Activated T-helper 1 cell treated with anti-CD3 and anti-CD28 coated beads, Interleukin-2, amount 50 U/mL, for 16 hours (primary cell): ENCODE measurements at places on chromosomes 6 and 20.

DNA sequence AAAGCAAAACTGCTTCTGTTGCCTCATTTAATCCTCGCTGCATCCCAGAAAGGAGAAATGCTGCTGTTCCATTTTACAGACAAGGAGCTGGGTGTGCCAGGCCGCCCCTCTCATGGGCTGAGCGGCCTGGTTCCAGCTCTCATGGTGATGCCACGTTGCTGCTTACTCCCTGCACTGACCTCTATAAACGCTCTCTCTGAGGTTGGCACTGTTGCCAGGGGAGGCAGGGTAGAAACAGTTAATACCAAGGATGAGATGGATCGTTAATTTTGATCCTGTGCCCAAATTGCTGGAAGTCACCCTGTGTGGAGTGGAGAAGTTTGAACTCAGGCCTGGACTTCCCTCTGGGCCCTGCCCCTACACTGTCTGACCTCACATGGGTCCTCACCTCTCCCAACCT, 25.6 kb downstream of the SIRPA start:
- no peak for DNase-seq

DNA sequence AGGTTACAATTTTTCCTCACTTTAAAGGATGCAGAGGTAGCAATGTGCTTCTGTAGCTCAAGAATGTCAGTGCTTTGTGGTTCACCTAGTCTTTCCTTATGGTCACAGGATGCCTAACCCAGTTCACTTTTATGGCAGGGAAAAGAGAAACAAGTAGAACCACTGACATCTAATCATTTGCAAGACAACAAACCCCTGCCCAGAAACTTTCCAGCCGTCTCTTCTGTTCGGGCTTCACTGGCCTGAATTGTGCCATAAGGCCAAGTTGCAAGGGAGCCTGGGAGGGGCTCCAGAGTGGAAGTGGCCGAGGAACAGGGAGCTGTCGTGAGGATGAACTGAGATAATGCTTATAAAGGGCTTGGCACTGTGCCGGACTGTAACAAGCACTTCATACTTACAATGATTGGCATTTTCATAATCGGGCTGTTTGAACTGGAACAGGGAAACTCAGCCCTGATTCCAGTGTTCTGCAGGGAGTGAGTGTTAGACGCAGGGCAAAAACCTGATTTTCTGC, 212.6 kb downstream of the BCAS1 start:
- DNase-seq = no peak

DNA sequence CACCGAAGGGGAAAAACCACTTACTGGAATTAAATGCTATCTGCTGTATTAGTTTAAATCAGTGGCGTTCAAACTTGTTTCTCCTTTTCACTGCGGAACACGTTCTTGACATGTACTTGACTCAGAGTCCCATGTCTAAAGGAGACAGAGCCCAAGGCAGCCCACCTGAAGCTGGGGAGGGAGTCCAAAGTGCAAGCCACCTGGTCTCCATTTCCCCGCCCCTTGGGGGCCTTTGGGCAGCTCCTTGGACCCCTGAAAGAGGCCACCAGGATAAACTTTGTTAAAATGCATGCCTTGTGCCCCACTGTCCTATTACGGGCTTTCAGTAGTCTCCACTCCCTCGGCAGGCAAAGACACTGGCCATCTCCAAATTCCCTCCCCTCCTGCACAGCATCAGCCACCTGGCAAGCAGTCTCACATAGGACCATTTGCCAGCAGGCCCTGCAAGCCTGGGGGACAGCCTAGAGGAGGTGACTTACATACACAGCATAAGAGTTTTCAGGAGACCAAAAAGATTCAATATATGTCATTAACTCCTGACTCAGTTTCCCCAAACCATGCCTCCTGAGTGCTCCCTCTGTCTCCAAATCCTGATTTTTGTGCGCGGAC, 6.7 kb downstream of the PCK1 start:
- no peak for DNase-seq

DNA sequence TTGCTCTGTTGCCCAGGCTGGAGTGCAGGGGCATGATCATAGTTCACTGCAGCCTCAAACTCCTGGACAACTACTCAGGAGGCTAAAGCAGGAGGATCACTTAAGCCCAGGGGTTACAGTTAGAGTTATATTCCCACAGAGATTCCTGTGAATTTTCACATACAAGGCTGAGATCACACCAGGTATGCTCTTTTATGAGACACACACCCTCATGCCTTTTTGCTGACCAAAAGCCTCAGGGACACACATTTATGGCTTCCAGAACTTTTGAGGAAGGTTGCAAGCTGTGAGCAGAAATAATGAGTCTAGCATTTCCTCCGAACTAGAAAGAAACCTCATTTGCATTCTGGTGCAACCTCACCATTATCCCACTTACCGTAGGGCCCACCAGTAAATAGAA, 370.5 kb upstream of the ARID1B start:
- DNase-seq = no peak

GRCh38 chr6:160327981-160328380, 20.2 kb upstream of the SLC22A3 start:
- no peak for DNase-seq

GRCh38 chr20:37406010-37406998, 60.4 kb downstream of the SRC start:
- DNase-seq = no peak

DNA sequence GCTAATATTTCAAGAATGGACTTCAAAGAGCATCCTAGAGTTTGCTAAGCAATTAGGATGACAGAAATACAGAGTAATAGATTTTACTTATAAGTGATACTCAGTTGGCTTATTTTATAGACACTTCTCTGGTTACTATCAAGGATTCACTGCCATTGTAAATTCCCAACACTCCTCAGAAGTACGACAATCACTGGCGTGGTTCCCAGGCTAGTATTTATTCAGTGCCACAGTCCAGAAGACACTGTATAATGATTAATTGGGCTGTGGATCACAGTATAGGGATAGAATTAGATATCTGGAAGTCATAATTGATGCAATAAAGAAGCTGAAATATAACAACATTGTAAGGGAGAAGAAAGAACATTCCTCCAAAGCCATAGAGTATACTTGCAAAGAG, 15.7 kb downstream of the MANEA start:
- no peak for DNase-seq

- DNase-seq = no peak
Observed at GRCh38 chr6:104522533-104522932, 337.2 kb downstream of the HACE1 start.

DNA sequence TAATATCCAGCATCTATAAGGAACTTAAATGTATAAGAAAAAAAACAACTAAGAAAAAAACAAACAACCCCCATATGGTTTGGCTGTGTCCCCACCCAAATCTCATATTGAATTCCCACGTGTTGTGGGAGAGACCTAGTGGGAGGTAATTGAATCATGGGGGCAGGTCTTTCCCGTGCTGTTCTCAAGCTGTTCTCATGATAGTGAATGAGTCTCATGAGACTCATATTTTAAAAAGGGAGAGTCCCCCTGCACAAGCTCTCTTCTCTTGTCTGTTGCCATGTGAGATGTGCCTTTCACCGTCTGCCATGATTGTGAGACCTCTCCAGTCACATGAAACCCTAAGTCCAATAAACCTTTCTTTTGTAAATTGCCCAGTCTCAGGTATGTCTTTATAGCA, 105.7 kb upstream of the GJE1 start:
- no peak for DNase-seq

DNA sequence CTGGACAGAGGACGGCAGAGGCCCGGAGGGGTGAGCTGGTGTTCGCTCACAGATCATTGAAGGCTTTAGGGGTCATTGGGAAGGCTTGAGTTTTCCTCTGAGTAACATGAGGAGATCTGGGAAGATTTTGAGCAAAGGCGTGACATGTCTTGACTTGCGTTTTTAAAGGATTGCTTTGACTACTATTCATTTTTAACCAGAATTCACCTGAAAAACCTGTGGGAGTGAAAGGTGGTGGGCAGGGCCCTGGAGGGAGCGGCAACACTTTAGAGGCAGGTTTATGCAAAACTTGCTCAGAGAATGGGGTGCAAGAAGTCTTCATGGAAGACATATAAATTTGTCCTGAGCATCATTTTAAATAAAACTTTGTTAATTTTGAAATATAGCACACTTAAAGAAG, 72.2 kb upstream of the EEF1E1 start:
- DNase-seq = no peak

GRCh38 chr6:106106276-106107042, 20.3 kb downstream of the PRDM1 start:
- DNase-seq = no peak

DNA sequence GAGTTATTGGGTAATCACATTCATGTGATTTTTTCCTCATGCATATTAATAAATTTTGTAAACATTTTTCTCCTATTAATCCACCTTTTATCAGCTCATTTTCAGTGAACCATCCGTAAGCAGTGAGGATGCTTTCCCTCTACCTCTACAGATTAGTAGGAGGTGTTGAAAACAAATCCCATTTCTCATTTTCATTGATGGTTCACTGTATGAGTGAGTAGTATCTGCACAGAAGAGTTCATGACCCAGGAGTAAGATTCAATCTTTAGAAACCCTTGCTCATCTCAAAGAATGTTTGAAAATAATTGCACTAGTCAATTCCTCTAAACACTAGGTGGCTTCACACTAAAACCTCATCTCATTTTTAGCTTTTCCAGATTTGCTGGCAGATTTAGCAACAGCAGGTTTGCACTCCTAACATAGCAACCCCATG, 440.0 kb downstream of the HAO1 start:
- DNase-seq = no peak

DNA sequence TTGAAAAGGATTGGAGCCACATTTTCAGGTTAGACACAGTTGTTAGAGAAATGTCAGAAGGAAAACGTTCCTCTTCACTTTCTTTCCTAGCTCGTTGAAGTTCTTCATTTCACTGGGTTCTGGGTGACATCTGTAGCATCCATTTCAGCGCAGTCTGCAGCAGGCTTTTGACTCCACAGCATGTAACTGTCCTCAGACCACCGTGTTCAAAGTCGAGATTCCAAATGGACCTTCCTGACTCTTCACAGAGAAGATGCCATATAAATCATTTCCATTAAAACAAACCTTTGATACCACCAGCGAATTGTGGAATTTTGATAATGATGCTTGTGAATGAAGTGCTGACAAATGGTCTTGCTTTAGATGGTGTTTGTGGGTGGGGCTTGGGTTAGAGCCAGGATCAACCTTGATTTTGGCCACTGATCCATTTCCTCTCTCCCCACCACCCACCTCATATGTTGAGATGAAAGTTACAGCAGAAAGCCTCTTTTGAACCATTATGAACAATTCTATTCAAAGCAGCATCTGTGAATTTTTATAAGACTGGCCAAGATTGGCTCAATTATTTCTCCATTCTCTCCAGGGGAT, 185.3 kb upstream of the PREP start:
- no peak for DNase-seq

DNA sequence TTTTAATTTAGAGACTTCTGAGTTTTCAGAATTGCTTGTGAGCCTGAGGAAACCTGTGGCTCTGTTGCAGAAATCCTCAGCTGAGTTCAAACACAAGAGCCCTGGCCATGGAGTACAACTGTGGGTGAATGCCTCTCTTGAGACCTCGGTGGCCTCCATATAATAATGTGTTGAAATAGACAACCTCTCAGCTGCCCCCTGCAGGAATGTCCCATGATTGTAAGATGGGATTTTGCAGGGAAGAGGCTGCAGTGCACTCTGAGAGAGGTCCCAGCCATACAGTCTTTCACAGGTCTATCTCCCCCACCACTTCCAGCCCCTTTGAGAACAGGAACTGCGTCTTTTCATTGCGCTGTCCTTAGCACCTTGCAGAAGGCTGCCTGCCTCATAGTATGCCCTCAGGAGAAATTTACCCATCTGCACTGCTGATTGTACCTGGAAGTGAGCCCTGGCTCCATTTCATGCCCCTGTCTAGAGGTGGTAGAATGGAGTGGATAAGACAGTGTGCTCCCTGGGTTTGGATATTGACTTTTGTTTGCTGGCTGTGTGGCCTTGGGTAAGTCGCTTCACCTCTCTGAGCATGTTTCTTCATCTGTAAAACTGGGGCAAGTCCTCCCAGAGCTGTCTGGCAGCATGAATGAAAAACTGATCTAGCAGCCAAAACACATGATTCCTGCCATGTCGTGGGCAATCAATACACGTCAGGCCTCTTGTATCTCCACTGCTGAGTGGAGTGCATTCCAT, 16.8 kb upstream of the CDH22 start:
- no peak for DNase-seq

DNA sequence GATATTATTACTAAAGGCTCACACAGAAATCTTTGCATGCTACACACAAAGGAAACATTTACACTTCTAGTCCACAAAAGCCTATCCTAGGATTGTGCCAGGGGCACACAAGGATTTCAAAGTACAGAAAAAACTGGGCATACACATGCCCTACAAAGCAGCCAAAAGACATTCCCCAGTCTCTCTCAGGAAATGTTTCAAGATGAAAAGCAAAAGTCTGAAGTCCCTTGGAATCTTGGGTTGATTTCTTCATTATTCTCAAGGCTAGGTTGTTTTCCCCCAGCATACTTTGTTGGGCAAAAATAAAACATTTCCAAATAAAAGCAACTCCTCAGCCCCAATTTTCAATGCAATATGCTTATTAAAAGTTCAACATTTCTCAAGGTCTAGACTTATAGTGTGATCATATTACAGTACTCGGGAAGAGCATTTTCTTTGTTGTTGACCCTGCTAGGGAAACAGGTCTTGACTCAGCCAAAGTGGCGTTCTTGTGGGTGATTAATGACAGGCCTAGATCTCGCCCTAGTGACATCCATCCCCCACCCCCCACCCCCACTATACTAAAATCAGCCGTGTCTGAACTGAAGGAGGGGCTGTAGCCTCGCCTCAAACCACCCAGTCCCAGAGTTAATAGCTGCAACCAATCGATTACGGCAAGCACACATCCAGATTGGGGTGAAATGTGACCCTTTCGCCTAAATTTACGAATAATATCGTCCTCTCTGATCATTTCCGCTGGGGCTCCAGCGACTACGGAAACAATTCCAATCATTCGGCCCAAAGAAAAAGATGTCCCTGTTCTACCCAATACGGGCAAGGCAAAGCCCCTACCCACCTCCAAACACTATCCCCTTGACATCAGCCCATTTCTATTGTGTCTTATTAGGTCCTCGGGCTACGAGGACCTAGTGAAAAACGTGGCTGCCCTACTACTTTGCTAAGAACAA, 1.4 kb downstream of the AKIRIN2 start:
- DNase-seq = no peak

GRCh38 chr6:37709250-37709931, 11.7 kb upstream of the MDGA1 start:
- DNase-seq = no peak

GRCh38 chr6:11732036-11732631, 46.5 kb downstream of the ADTRP start:
- DNase-seq = no peak

DNA sequence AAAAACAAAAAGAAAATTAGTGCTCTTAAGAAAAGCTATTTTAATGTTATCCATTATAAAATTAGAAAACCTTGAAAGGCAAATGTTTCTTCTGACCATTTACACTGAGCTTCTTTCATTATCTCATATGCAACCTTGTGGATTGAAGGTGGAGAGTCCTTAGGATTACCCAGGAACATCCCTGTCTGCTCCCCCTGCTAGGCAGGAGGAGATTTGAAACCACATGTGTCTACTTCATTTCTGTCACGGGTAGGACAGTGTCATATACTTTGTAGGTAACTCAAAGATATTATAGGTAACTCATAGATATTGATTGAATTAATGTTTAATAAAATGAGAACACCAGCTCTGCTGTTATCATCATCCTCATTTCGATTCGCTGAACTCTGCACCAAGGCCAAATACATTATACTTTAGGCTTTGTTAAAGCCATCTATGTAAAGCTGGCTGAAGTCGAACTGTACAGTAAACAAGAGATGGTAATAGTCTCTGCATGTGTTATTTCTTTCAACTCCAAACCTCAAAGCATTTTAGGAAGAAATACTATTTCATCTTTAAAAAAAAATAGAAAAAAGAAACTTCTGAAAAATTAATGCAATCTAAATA, 49.5 kb downstream of the HDAC2 start:
- DNase-seq = no peak
